Stimulated activated CD4-positive, alpha-beta T cell treated with anti-CD3 and anti-CD28 coated beads, Interleukin-15, amount 100 ng/mL, for 1 hour (primary cell): ENCODE measurements at places on chromosomes 5 and 9.
A peak's percentile ranks its signal among the peaks of the same experiment; 100 is the strongest.

GRCh38 chr5:178273041-178273440, 40.4 kb upstream of the PHYKPL start:
- DNase-seq, result no peak

GRCh38 chr5:128035689-128036088, 47.9 kb upstream of the SLC12A2 start:
- DNase-seq, result no peak

- DNase-seq, result no peak
These were observed 458.6 kb upstream of the PAPPA start for GRCh38 chr9:115694991-115695390.

GRCh38 chr9:91059713-91060112, 258.1 kb downstream of the SYK start:
- no peak for DNase-seq

DNA sequence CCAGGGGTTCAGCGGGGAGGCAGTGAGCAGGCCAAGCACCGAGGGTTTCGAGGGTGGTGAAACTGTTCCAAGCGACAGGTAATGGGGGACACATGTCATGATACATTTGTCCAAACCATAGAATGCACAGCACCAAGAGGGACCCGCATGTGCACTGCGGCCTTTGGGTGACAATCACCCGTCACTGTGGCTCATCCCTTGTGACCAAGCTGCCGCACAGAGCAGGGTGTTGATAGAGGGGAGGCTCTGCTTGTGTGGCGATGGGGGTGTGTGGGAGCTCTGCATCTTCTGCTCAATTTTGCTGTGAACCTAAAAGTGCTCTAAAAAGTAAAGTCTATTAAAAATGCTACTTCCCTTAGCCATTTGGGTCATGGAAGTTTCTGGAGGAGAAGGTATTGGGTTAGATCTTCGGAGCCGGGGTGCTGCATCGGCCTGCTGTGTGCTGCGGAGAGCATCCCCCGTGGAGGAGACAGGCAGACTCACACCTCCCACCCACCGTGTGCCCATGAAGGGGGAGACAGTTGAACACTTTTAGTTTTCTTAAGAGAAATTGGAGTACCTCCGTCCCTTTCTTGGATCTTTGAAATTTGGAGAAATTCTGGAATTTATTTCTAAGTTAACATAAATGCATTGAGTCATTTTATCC, 280.4 kb upstream of the IRX2 start:
- DNase-seq, result no peak

- DNase-seq, result no peak
These were observed 3.3 kb upstream of the LSM11 start for GRCh38 chr5:157740229-157740610.

GRCh38 chr5:15791274-15791673, 291.3 kb downstream of the FBXL7 start:
- DNase-seq, result no peak

DNA sequence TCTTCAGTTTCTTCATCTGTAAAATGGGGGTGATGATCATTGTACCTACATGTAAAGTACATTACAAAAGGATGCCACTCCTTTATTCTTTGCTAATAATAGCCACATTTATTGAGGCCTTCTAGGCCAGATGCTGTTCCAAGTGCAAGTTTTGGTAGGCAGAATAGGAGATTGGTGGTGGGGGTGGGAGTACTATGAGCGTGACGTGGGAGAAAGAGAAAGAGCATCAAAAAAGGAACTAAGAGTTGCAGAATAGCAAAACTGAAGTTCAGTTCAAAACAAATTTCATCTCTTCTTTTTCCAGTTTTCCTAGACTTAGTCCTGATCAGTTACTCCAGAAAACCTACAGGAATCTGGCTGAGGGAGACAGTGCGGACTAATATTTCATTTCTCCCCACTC, 174.1 kb downstream of the SNX18 start:
- DNase-seq, result no peak

DNA sequence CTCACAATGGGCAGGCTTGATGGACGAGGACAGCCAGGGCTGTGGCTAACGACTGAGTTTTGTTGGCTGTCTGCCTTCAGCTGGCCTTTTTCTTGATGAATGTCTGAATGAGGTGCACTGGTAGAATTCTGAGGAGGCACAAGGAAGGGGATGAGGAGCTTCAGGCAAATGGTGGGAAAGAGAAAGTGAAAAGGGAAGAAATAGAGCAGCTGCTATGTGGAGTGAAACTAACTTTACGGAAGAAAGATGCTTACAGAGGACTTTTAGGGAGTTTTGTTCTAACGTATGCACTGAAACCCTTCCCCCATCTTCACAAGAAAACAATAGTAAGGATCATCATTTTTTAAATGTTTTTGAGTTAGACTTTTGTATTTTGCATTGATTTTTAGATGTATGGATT, 45.3 kb downstream of the OR2K2 start:
- DNase-seq, result no peak

GRCh38 chr9:121398374-121398773, 28.3 kb upstream of the STOM start:
- DNase-seq, result no peak

DNA sequence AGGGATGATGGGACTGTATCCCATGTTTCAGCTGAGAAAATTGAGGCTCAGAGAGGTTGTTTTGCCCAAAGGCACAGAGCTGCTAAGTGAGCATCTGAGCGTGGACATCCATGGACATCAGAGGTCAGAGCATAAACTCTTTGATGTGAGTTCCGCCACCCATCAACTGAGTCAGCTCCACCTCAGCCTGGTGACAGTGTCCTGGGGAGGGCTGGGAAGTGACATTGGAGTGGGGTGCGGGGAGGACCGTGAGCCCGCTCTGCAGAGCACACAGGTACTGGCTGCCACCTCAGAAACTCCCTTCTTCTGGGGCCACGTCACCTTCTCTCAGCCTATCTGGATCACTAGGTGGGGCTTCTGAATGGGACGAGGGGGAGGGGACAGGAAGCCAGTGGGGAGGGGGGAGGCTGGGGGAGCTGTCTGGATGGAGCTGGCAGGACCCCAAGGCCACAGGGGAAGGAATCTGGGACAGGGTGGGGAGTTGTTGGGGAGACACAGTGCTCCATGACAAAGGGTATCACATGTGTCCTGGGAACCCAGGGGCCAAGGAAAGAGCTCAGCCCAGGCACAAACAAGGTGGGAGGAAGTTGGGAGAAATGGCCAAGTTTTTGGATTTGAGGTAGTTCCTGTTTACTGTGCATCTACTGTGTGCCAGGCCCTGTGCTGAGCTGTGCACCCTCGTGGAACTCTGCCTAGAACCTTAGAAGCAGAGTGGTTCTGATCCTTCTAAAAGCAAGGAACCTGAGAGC, 2.5 kb downstream of the LAMC3 start:
- no peak for DNase-seq

DNA sequence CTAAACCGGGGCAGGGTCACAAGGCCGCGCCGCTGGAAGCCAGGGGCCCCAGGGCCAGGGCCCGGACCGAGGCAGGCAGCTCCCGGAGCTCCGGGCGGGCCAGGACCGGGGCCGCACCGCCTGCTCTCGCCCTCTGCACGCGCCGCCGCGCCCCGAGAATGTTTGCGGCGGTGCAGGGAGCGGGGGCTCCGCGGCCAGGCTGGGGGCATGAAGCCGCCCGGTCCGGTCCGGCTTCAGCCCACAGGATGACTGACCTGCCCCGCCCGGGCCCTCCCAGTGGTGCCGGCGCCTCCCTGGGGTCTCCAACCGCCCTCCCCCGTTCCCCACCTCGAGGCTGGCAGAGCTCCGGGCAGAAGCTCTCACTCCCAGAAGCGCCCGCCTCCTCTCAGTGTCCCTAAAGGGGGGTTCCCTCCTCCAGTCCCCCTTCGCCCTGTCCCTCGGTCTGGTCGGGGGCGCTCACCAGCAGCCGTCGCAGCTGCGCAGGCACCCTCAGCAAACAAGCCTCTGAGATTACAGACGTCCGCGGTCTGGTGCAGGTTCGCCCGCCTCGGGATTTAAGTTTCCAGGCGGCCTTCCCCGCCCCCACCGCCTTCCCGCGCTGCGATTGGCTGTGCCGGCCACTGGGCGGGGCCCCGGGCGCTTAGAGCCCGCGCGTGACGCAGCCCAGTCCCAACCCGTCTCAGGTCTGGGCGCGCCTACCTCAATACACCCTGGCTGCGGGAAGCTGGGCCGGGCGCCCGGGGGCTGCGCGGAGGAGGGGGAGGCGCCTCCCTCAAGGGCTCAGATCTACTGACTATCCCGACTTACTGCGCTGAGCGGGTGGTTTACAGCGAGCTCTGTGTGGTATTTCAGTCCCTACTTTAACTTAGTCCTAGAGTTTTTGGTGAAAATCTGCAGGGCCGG, at the start of gene CTSV:
Gene CTSV (minus strand): TSS at position 532 of the 903 bp plus-strand sequence. CDS start 1,099 bp downstream, outside the sequence.
- DNase-seq, result peak; percentile 76

DNA sequence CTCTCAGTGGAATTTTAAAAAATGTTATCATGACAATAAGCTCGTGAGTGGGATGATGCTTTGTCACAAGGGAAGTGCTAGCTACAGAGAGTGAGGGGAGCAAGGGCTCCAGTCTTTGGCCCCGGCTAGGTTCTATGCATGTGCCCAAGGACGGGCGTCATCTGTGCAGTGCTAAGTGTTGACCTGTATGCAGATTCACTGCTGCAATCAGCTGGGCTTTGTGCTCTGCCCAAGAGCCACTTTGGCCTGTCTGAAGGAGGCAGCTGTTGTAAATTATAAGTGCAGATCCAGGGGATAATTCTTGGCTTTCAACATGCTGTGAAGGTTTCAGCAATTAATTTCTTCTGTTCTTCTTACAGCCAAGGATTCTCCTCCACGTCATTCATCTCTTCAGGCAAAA, 268.6 kb downstream of the PSAT1 start:
- no peak for DNase-seq

GRCh38 chr5:53607886-53608285, 47.4 kb downstream of the NDUFS4 start:
- no peak for DNase-seq

- no peak for DNase-seq
These were observed 56.7 kb upstream of the RETREG1 start for GRCh38 chr5:16673241-16674201.

GRCh38 chr5:6772886-6773285, 59.7 kb downstream of the TENT4A start:
- DNase-seq, result no peak

DNA sequence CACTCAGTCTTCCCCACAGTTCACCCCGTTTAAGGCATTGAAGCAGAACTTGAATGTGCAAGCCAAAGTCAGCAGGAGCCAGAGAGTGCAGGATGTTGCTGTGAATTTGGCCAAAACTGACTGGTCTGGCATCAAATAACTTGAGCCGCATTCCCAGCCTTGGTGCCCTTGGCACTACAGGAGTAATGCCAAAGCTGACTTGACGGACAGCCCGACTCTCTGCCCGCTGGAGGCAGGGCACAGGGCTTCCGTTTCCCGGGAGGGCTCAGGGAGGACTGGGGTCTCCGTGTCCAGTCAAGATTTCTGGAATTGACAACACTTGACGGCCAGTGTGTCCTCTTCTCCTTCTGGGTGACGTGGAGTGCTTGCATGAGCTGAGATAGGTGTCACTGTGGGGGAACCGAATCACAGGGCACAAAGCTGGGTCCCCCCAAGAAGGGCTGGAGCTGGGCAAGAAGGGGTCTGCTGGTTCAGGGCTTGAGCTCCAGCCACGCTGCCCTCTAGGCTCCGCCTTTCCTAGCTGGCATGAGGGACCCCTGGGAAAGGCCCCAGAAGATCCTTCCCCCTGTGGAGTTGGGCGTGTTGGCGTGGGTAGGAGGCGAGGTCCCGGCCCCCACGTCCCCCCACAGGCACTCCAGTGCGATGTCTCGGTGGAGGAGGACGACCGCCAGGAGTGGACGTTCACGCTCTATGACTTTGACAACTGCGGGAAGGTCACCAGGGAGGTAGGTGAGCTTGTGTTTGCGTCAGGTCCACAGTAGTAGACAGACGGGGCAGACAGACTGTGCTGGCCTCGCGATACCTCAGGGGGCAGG, 25.2 kb downstream of the NKD2 start:
- no peak for DNase-seq

DNA sequence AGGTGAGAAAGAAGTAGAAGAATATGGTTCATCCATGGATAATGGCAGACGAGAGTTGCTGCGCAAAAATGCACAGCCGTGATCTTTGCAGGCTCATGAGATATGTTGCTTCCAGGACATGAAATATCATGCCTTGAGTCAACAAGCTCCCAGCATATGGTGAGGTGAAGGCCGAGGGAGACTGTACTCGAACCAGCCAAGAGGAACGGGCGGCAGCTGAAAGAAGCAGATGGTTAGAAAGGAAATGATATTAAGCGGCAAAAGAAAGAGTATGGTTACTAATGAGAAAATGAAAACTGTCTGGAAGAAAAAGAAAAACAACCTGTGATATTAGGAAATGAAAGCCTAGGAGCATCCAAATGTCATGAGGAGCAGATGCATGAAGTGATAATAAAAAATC, 344.7 kb upstream of the DAP start:
- no peak for DNase-seq

- no peak for DNase-seq
These were observed 67.1 kb downstream of the KLF4 start for GRCh38 chr9:107422189-107423185.

- DNase-seq, result no peak
These were observed 588.6 kb upstream of the DMAC1 start for GRCh38 chr9:8388132-8388531.

GRCh38 chr9:35538361-35539234, 48.7 kb downstream of the RUSC2 start:
- DNase-seq, result no peak

DNA sequence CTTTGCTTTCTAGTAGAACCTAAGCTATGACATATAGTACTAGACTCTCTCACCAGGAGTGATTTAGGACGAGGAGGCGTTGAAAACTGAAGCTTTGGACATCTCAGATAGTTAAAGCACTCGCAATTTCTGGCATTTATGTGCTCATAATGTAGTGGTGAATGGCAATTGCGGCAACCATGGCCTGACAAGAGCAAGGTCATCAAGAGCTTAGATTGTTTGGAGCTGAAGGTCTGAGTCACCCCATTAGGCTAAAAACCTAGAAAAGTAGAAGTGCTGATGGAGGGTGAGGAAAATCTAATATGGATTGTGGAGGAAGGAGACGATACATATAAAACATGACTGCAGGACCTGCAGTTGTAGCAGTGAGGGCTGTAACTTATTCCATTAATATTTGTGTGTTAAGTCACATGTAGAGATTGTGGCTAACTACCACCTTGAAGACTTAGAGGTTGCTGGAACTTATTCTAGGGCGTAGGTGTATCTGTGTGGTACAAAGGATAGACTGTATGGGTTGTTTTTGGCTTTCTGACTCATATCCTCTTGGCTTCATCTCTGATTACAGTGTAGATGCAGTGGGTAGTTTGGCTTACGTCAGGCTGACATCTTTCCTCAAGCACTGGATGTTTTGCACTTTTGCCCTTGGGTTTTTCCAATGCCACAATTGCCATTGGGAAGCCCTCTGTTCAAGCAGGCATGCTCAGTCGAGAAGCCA, 138.9 kb upstream of the CDKN2B start:
- DNase-seq, result no peak

GRCh38 chr9:31084350-31084749, 1300.1 kb upstream of the ACO1 start:
- no peak for DNase-seq

- no peak for DNase-seq
These were observed 125.3 kb upstream of the SLC44A1 start for GRCh38 chr9:105119156-105119555.

- DNase-seq, result peak; percentile 60
These were observed 2.4 kb upstream of the PHYKPL start for GRCh38 chr5:178234750-178235587.
